ENCODE measurements at places on chromosomes 2 and 18.

GRCh38 chr2:201881741-201882140 lies 75.4 kb downstream of the CDK15 start:
- peaks cover under 1% of the 10 kb centered on the region for H3K27me3 ChIP-seq
- H3K4me1 ChIP-seq: no peaks in the 10 kb centered on the region
- no peak overlapping the region for H3K4me3 ChIP-seq

DNA sequence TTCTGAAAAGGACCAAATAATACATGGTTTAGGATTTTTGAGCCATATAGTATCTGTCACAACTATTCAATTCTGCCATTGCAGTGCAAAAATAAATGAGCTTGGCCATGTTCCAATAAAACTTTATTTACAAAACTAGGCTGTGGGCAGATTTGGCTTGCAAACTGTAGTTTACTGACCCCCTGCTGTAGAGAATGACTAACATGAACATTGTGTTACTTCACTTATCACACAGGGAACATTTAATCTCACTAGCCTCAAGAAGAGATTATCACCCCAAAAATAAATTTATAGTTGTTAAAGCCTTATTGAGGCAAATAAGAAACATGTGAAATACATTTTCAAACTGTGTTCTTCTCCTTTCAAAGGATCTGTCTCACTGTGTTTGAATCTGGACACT lies 766.2 kb downstream of the MBD2 start:
- H3K4me3 ChIP-seq: no peak overlapping the region
- DNase-seq: no peak
- no peak overlapping the region for H3K27ac ChIP-seq
- no peaks in the 10 kb centered on the region for H3K27me3 ChIP-seq

DNA sequence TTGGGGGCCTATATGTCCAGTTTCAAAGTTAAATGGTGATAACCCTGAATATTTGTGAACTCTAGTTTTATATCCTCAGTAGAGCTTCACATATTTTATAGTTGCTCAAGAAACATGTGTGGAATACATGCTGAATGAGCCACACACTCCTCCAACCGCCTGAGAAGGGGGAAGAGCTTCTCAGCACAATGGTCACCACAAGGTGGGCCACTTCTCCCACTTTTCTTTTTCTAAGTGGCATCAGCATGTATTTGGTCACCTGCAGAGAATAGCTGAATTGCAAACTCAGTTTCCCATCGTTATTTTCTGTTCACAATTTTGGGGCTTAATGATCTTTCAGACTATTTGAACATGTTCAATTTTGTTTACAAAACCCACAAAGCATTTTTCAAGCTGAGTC lies 340.5 kb downstream of the PARD3B start:
- H3K4me3 ChIP-seq: no peak overlapping the region
- DNase-seq: no peak
- H3K36me3 ChIP-seq: no peaks in the 10 kb centered on the region
- H3K4me1 ChIP-seq: no peaks in the 10 kb centered on the region

DNA sequence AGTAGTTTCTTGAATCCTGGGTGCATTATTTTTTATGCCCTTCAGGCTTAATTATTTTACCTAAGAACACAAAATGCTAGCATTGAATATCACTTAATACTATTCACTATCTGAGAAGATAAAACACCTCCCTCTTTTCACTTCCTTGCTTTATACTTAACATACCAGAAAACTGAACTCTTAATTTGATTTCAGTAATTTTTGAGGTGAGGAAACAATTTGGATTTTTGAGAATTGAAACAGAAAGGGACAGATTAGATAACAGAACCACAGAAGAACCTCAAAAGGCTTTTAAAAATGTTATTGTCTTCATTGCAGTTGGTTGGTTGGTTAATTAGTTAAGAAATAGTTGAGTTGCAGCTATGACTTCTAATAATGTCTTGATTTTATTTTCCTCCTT lies 69.5 kb downstream of the GPD2 start:
- H3K4me3 ChIP-seq: no peak overlapping the region
- H3K27me3 ChIP-seq: no peaks in the 10 kb centered on the region
- no peak overlapping the region for H3K27ac ChIP-seq
- DNase-seq: no peak

GRCh38 chr18:32684940-32685339 lies 87.9 kb downstream of the KLHL14 start:
- H3K4me3 ChIP-seq: no peak overlapping the region
- H3K4me1 ChIP-seq: no peaks in the 10 kb centered on the region
- no peak overlapping the region for H3K27ac ChIP-seq
- H3K27me3 ChIP-seq: no peaks in the 10 kb centered on the region

GRCh38 chr18:80059945-80060344 lies 25.7 kb downstream of the RBFA start:
- H3K4me3 ChIP-seq: no peak overlapping the region
- no peak for DNase-seq
- H3K4me1 ChIP-seq: no peaks in the 10 kb centered on the region
- no peaks in the 10 kb centered on the region for H3K36me3 ChIP-seq

- no peaks in the 10 kb centered on the region for H3K27me3 ChIP-seq
- no peaks in the 10 kb centered on the region for H3K36me3 ChIP-seq
- no peak overlapping the region for H3K27ac ChIP-seq
Measured at GRCh38 chr2:34266908-34267697, 668.0 kb upstream of the FAM98A start.

- H3K27me3 ChIP-seq: no peaks in the 10 kb centered on the region
- no peak overlapping the region for H3K27ac ChIP-seq
- H3K36me3 ChIP-seq: no peaks in the 10 kb centered on the region
- DNase-seq: no peak
Measured at GRCh38 chr2:157726946-157727345, 98.3 kb upstream of the ACVR1C start.

DNA sequence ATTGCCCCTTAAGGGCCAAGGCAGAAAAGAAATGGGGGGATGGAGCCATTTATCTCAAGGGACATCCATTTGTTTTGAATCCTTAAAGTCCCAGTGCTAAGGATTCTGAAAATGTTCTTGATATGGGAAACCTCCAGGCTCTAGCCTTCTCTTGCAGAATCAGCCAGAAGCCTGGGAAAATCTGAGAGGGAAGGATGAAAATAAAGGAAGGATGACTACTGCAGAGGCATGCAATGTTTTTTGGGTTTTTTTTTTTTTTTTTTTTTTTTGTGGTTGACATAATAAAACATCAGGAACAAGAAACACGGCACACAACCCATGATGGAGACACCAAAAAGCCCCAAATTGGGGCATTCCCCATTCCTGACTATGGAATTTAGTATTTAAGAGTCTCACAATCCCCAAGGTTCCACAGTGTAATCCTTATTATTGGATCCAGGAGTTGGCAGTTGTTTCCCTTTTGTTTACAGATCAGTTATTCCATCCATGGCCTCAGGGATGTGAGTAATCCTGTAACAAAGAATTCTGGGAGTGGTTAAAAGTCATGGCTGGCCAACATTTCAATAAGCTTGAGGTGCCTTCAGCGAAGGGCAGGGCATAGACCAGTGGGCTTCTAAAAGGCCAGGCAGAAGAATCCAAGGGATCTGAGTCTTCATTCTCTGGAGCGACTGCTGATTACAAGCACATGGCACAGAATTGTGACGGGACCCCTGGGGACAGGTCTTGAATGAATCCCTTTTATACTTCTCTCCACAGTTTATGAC lies 337.5 kb downstream of the GULP1 start:
- H3K36me3 ChIP-seq: no peaks in the 10 kb centered on the region
- no peaks in the 10 kb centered on the region for H3K27me3 ChIP-seq
- no peak overlapping the region for H3K4me3 ChIP-seq
- H3K27ac ChIP-seq: peak overlapping the region; percentile 60

- no peaks in the 10 kb centered on the region for H3K36me3 ChIP-seq
- no peaks in the 10 kb centered on the region for H3K27me3 ChIP-seq
- no peaks in the 10 kb centered on the region for H3K4me1 ChIP-seq
- DNase-seq: no peak
- no peak overlapping the region for H3K27ac ChIP-seq
- no peak overlapping the region for H3K4me3 ChIP-seq
Measured at GRCh38 chr2:129907256-129907998, 72.0 kb upstream of the RAB6C start.

DNA sequence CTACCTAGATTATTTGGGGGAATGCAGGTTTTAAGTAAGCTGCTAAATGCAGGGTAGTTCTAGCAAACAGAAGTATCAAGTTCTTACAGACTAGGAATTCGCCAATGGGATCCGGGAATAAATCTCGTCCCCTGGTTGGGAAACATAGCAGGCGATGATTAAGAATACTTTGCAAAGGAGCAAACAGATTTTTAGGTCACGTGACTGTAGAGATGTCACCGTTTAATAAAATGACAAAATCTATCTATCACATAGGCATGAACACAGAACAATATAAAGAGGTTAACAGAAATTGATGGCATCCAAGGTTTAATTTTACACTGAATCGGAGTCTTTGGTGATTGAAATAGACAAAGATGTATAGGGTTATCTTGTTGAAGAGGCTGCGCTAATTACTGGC lies 664.1 kb downstream of the BCL11A start:
- no peaks in the 10 kb centered on the region for H3K4me1 ChIP-seq
- no peak for DNase-seq
- H3K4me3 ChIP-seq: no peak overlapping the region
- no peak overlapping the region for H3K27ac ChIP-seq
- H3K36me3 ChIP-seq: no peaks in the 10 kb centered on the region
- H3K27me3 ChIP-seq: no peaks in the 10 kb centered on the region

- H3K4me1 ChIP-seq: no peaks in the 10 kb centered on the region
- H3K27ac ChIP-seq: no peak overlapping the region
- no peaks in the 10 kb centered on the region for H3K36me3 ChIP-seq
- no peak overlapping the region for H3K4me3 ChIP-seq
- H3K27me3 ChIP-seq: no peaks in the 10 kb centered on the region
Measured at GRCh38 chr2:88095022-88095421, 27.4 kb downstream of the SMYD1 start.

GRCh38 chr2:212797484-212798205 lies 259.0 kb upstream of the ERBB4 start:
- no peaks in the 10 kb centered on the region for H3K4me1 ChIP-seq
- H3K27ac ChIP-seq: no peak overlapping the region
- no peak overlapping the region for H3K4me3 ChIP-seq

DNA sequence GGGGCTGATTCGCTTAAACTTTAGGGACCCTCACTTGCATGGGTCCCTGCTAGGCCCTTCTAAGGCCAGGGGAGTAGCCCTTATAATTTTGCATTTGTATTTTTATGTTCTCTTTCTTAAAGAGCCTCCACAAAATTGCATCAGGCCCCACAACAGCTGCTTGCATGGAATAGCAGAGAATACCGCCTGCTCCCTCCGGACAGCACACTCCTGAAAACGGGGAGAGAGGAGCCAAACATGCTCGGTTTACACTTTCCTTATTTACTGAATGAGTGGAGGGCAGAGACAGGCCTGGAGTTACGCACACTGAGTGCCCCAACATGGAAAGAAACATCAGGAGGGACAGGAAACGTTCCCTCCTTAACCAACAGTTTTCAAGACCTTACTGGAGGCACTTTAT lies 132.2 kb downstream of the ANTXR1 start:
- H3K4me1 ChIP-seq: peaks cover 5% of the 10 kb centered on the region
- H3K27ac ChIP-seq: no peak overlapping the region
- no peak for DNase-seq
- no peak overlapping the region for H3K4me3 ChIP-seq

- H3K4me3 ChIP-seq: no peak overlapping the region
- no peaks in the 10 kb centered on the region for H3K36me3 ChIP-seq
- no peak overlapping the region for H3K27ac ChIP-seq
Measured at GRCh38 chr2:208466151-208466919, 59.7 kb downstream of the PTH2R start.

GRCh38 chr2:149617476-149617875 lies 29.9 kb upstream of the MMADHC start:
- no peaks in the 10 kb centered on the region for H3K36me3 ChIP-seq
- DNase-seq: no peak
- no peaks in the 10 kb centered on the region for H3K4me1 ChIP-seq
- H3K27me3 ChIP-seq: no peaks in the 10 kb centered on the region
- no peak overlapping the region for H3K4me3 ChIP-seq

- no peak for DNase-seq
- no peak overlapping the region for H3K4me3 ChIP-seq
- no peaks in the 10 kb centered on the region for H3K4me1 ChIP-seq
- H3K27ac ChIP-seq: no peak overlapping the region
- no peaks in the 10 kb centered on the region for H3K36me3 ChIP-seq
Measured at GRCh38 chr18:51980101-51980500, 359.9 kb upstream of the DCC start.

GRCh38 chr2:148534416-148535204 lies 109.9 kb upstream of the EPC2 start:
- no peaks in the 10 kb centered on the region for H3K4me1 ChIP-seq
- H3K27me3 ChIP-seq: no peaks in the 10 kb centered on the region
- no peak overlapping the region for H3K4me3 ChIP-seq
- H3K36me3 ChIP-seq: no peaks in the 10 kb centered on the region

DNA sequence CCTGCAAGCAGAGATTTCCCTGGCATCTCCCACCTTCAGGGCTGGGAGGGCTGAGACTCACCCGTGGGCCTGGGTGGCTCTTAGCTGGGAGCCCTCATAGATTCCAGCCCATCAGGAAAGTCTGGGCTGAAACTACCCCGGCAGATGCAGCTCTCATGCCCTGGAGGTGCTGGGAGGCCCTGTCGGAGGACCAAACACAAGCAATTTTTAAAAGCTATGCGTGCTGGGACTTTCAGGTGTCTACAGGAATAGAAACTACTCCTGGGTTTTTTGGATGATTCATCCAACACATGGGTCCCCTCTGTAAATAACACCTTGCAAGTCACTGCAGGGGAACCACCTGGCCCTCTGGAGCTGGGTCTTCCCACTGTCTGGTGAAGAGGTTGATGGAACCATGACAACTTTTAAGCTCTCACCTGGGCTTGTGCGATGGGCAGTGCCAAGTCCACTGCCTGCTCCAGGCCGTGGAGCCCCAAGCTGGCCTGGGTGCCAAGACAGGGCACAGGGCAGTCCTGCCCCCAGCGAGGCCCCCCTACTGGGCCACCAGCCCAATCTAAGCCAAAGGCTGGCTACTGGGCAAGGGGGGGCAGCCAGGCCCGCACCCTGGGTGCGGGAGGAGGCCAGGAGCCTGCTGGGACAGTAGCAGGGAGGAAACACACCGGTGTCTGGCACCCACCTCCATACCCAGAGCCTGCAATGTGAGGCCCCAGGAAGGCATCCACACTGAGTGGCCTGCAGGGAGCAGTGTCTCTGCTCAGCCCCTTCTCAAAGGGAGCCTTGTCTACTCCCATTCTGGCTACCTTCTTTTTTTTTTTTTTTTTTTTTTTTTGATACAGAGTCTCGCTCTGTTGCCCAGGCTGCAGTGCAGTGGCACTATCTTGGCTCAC lies 1.1 kb upstream of the GPR55 start:
- H3K27me3 ChIP-seq: no peaks in the 10 kb centered on the region
- no peak overlapping the region for H3K27ac ChIP-seq
- no peaks in the 10 kb centered on the region for H3K36me3 ChIP-seq

DNA sequence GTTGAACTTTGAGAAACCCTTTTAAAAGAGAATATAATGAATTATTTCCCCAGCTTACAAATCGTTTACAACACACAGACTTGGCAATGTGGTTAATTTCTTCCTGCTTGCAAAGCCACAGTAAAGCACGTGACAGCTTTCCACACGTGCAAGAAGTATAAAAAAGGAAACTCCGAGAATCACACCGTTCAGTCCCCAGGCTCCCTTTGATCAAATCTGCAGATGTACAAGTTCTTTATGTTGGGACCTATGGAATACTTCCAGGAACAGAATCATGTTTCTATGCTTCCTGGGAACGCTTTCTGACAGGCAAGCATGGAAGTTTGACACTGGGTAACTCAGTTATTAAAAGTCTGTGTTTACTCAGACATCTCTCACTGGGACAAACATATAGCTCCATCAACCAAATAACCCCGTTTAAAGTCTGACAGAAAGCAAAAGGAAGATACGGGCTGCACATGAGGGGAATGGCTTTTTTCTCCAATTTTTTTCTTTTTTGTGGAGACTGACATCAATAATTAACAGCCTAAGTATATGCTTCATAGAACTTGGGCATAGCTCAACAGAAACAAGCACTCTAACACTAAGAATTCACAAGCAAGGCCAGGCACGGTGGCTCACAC lies 134.8 kb downstream of the EIPR1 start:
- DNase-seq: no peak
- no peak overlapping the region for H3K4me3 ChIP-seq
- H3K4me1 ChIP-seq: no peaks in the 10 kb centered on the region
- H3K27me3 ChIP-seq: no peaks in the 10 kb centered on the region

Data from uterus (tissue), 4 donors.